Naive thymus-derived CD4-positive, alpha-beta T cell (primary cell): ENCODE measurements at places on chromosomes 7 and 10. TPM values are rescaled to one million over a fixed set of nuclear protein-coding genes. Genes with fewer than 3 reads are reported as not detected.

- no peak for DNase-seq
Measured at GRCh38 chr10:71239946-71240795, 27.8 kb downstream of the UNC5B start.

- no peak for DNase-seq
Measured at GRCh38 chr7:130149281-130150139, 55.7 kb downstream of the TMEM209 start.

The PRXL2A gene
- 5.6 TPM for total RNA-seq

- no peak for DNase-seq
Measured at GRCh38 chr7:35593899-35594298, 101.0 kb downstream of the HERPUD2 start.

The ANKRD7 gene
- total RNA-seq, result not detected
